Kidney tubule cell (primary cell): ENCODE measurements at places on chromosomes 13 and 19.

DNA sequence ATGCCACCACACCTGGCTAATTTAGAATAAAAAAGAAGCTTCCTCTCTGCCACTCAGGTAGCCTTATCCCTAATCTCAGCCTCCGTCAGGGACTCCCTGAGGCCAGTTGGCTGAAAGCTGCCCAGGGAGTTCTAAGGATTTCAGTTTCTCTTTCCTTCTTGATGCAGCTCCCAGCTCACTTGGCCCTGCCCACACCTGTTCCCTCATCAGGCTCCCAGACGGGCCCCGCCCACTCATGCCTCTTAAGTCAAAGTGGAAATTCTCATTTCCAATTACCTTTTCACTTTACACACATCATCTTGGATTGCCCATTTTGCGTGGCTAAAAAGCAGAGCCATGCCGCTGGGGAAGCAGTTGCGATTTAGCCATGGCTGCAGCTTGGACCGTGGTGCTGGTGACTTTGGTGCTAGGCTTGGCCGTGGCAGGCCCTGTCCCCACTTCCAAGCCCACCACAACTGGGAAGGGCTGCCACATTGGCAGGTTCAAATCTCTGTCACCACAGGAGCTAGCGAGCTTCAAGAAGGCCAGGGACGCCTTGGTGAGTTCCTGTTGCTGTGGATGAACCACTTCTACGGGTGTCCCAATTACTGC lies at the start of gene IFNL1:
IFNL1 (plus strand) TSS at position 353 of the 591 bp plus-strand sequence; CDS start at position 368, 15 bp downstream.
- DNase-seq: no peak

DNA sequence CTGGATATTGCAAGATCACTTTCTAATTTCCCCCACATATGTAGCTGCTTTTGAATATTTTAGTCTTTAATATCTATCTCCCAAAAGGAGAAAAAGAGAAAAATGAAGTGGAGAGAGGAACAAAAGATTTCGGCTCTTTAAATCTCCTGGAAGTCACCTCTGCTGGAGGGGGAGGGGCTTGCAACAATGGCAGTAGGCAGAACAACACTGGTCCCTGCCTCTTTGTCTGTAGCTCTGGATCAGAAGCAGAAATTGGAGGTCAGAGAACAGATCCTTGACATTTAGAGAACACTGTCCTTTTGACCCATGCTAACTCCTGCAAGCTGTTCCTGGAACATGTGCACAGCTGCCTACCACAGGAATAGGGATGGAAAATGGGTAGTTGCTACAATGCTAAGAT lies 86.7 kb upstream of the GPR12 start:
- no peak for DNase-seq

GRCh38 chr13:27174766-27175455 lies 3.3 kb upstream of the USP12 start:
- DNase-seq: no peak

DNA sequence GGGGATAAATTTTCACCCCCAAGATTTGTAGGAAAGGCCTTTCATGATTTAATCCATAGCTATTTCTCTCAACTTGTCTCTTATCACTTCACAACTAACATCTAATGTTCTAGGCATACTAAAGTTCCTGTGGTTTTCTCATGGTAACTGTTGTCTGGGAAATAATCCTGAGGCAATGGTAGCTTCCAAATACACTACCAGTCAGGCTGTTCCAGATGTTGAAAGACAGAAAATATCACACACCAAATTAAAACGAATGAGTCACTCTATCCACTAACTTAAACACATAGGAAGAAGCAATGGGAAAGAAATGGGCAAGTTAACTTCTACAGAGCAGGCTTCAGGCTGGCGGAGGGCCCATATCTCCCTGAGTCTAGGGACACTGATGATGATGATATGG lies 77.7 kb upstream of the MYO16 start:
- no peak for DNase-seq

DNA sequence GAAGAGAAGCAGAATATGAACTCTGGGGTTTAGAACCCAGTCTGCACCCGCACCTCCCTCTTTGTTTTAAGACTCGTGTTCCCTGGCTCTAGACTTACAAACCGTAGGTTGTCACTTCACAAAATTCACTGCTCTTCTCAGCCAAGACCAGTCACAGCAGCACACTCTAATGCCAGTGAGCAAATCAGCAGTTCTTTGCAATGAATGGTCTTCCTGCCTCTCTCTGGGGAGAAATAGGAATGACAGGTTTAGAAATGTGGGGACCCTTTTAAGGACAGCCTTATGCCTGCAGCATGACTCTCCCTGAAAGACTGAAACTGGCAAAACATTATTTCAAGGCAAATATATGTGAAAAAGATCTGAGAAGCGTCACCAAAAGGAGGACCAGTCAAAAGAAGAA lies 156.9 kb downstream of the KCTD15 start:
- DNase-seq: no peak
